Omental fat pad (tissue), 4 donors: ENCODE measurements at places on chromosomes 7 and 10. TPM values are rescaled to one million over a fixed set of nuclear protein-coding genes. Genes with fewer than 3 reads are reported as not detected.
A peak's percentile ranks its signal among the peaks of the same experiment; 100 is the strongest.

- DNase-seq: no peak
These were observed 169.5 kb upstream of the FRMD4A start for GRCh38 chr10:14500172-14500765.

GRCh38 chr10:93452143-93452542 is 30.0 kb downstream of the MYOF start:
- DNase-seq: no peak

- DNase-seq: no peak
These were observed 23.6 kb downstream of the C7orf57 start for GRCh38 chr7:48058990-48059389.

DNA sequence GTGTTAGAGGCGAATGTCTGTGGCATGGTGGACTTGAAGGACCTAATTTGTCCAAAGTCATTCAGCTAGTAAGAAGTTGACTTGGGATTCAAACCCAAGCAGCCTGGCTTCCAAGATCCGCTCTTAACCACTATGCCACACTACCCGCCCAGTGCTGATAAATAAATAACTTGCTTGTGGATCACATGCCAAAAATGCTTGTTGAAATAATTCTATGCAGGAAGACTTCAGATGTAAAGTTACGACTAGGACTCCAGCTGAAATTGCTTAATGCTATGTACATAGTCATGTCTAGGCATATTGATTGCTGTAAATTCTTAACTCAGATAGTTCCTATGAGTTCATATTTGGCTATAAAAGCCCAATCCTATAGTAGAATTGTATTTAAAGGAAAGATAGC is 76.0 kb downstream of the PLXDC2 start:
- no peak for DNase-seq

- no peak for DNase-seq
These were observed 127.3 kb downstream of the TRIL start for GRCh38 chr7:28830846-28831245.

GRCh38 chr10:78451592-78451991 is 417.9 kb downstream of the RPS24 start:
- peak; percentile 21 for DNase-seq

AMPH gene
- 15.9 TPM for total RNA-seq

OR2A12 gene
- total RNA-seq: not detected
